ENCODE measurements at places on chromosomes 1 and 21.

DNA sequence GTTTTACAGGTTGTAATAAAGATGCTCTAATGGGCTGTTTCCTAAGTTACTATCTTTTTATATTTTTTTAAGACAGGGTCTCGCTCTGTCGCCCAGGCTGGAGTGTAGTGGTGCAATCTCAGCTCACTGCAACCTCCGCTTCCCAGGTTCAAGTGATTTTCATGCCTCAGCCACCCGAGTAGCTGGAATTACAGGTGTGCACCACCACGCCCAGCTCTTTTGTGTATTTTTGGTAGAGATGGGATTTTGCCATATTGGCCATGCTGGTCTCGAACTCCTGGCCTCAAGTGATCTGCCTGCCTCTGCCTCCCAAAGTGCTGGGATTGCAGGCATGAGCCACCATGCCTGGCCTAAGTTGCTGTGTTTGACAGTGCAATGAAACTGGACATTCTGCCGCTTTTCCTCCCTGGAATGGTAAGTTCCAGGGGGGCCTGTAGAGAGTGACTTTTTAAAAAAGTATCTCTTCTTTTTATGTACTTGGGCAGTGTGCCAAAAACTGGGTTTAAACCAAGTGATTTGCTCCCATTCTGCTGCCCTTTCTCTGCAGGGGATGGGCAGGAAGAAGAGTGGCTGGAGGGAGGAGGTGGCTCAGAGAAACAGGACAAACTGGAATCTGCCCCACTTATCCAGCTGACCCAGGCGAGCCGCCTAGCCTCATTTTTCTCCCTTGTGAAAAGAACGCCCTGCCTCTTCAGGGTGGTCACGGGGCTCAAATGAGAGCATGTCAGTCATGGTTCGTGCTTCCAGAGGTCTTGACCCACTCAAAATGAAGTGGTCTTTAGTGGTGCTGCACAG is 2.3 kb downstream of the SLC37A1 start:
- no peak for DNase-seq

GRCh38 chr1:91011726-91012125 is 10.1 kb downstream of the ZNF644 start:
- no peak for DNase-seq

DNA sequence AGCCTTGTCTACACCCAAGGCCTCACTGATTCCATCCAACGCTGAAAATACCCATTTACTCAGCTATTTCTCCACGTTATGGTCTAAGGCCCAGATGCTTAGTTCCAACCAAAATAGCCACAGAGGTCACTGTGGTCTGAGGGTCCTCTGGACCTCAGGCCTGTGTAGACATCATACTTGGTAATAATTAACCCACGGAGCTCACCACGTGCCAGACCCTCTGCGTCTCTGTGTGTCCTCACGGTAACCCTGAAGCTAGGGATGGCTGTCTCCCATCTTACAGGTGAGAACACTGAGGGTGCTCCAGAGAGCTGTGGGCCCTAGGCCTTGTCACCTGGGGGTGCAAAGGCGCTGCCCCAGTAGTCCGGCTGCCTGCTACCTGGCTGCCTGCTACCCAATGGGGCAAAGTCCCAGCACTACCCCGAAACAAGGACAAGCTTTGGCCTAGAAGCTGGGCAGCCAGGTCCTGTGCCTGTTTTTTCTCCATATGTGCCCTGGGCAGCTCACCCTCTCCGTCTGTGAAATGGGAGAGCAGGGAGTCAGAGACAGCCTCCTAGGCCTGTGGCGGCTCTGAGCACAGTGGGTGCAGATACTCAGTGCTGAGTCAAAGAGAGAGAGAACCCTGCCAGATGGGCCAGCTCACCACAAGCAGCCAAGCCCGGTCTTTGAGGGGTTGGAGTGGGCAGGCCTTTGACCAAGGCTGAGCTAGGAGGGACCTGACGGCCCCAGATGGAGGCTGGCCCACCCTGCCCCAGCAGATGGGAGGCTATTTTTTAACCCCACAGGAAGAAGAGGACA is 17.0 kb upstream of the RUNX3 start:
- DNase-seq: no peak

- DNase-seq: no peak
Measured at GRCh38 chr1:213623064-213623581, 364.6 kb upstream of the PROX1 start.

DNA sequence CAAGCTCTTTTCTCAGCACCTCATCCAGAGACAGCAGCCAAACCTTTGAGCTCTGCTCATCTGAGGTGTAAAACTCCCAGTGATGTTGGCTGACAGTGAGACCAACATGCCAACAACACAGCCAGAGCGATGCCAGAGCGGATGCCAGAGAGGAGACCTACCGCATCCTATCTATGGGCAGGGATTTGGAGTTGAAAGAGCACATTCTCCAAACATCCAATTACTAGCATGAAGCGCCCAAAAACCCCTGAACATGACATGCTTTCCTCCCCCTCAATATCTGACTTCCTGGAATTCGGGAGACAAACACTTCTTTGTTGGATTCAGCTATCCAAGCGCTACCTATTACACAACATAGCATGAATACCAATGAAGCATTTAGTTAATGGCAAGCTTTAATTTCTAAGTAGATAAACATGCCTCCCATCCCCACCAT is 23.1 kb upstream of the PAXBP1 start:
- no peak for DNase-seq

DNA sequence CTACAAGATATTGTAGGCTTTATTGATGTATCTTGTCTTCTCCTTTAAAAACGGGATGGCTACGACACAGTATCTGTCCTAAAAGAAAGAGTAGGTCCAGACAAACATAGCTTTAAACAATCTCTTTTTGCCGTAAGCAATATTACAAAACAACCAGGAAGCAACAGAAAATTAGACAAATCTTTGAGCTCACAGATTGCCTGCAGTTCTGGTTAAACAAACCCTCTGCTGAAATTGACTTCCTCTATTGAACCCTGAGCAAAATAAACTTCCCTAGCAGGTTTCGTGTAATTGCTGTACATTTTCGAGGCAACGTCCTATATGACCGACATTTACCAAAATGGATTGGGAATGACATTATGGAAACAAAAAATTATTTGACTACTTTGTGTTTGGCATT is 50.6 kb downstream of the CHML start:
- DNase-seq: no peak

DNA sequence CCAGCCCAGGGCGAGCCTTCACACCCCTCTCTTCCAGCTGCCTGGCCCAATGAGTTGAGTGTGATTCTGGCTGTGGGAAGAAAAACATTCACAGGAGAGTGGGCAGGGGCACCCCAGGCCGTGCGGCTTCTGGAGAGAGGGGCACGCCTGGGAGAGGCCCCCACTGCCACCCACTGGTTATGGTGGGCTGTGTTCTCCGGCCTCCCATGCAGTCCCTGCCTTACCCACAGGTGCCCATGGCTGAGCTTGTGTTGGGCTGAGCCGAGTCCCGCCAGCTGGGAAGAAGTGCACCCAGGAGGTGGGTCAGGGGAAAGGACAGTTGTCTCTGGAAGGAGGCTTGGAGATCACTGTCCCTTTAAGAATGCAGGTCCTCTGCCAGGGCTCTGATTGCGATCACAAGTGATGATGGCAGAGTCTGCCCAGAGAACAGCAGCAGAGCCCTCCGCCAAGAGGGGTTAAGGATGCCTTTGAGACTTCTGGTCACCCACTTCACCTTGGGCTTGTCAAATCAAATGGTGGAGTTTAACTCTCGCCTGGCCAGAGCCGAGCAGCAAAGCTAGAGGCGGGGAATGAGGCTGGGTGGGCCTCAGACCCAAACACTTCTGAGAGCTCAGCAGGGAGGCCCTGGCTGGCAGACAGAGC is 124.7 kb upstream of the ARHGEF16 start:
- DNase-seq: no peak

- no peak for DNase-seq
Measured at GRCh38 chr21:16241479-16241963, 511.7 kb downstream of the USP25 start.

- DNase-seq: no peak
Measured at GRCh38 chr21:27329255-27329851, 362.5 kb upstream of the ADAMTS5 start.

DNA sequence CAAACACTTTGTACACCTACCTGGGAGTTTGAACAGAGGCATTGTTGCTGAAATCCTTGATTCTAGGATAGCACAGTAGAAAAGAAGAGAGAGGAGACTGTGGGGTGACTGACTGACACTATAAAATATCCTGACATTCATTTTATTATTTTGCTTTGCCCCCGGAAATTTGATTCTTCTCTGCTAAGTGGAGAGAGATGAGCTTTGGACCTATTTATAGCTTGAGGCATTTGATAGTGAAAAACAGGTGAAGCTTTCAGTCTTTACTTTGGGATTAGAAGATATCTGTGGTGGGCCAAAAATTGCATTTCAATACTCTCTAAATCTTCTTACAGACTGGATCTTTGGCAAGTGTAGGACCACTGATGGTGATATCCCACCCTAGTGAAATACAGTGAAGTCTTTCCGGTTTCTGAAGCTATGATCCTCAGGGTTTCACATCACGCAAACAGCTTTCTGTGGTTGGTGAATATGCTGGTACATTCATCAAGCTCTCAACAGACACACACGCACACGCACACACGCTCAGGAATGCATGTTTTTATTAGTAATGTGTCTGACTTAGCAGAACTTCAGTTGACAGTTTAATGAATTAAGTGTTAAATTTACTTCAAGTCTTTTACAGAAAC is at the start of gene AMPD1:
TSS of gene AMPD1 (minus strand) at position 117 of the 629 bp plus-strand sequence. CDS start at position 42, 75 bp downstream.
- DNase-seq: no peak

DNA sequence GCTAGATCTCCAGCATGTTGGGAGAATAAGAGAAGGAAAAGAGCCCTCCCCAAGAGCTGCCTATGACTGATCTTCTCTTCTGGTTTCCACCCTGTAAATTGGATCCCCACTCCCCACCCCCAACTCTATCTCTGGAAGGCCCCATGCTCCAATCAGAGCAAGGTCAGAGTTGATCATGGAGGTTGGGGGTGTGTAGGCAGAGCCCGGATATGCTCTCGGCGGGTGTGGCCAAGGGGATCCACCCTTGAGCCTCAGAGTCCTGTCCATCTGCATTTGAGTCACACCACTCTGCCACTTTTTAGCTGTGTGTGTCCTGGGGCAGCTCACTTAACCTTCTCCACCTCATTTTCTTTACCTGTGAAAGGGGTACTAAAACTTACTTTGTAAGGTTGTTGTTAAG is 79.5 kb downstream of the NAV1 start:
- no peak for DNase-seq

GRCh38 chr1:86448670-86449069 is 20.1 kb upstream of the CLCA1 start:
- DNase-seq: no peak

DNA sequence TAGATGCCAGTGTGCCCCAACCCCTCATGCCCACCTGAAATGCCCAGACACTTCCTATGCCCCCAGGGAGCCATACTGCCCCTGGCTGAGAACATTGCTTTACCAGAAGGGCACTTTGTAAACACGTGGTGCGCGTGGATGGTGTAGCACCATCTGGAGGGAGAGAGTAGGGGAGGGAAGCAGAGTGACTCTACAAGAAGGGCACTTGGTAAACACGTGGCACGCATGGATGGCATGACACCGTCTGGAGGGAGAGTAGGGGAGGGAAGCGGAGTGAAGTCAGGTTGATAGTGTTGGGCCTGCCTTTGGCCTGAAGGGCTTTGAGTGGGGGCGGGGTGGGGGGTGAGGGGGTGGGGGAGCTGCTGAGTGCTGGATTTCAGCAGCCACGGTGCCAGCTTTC is 324.0 kb upstream of the VAMP3 start:
- no peak for DNase-seq

DNA sequence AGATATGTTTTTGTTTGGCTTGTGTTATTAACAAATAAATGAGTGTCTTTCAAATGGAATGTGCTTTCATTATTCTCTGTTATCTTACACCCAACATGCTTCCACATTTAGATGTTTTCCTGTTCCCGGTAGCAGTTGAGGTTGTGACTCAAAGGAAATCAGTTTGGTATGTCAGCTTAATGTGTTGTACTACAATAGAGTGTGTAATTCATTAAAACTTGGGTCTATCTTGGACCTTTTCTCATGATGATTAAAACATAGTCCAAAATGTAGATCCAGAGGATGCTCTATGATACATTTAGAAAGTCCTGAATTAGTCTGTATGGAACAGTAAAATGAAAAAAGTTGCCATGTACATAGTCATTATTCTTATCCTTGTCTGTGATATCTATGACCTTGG is 26.7 kb downstream of the RTCA start:
- DNase-seq: no peak

DNA sequence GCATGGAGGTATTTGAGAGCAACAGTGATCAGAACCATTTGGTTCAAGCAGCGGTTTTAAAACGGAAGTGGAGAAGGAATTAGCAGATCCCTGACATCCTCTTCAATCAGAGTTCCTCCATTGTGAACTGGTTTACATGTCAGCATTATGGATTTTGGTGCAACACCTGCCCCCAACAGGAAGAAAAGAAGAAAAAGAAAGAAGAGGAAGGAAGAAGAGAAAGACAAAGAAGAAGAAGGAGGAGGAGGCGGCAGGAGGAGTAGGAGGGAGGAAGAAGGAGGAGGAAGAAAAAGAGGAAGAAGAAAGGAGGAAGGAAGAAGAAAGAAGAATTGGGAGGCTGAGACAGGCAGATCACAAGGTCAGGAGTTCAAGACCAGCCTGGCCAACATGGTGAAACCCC is 17.4 kb downstream of the NDUFS5 start:
- DNase-seq: no peak

DNA sequence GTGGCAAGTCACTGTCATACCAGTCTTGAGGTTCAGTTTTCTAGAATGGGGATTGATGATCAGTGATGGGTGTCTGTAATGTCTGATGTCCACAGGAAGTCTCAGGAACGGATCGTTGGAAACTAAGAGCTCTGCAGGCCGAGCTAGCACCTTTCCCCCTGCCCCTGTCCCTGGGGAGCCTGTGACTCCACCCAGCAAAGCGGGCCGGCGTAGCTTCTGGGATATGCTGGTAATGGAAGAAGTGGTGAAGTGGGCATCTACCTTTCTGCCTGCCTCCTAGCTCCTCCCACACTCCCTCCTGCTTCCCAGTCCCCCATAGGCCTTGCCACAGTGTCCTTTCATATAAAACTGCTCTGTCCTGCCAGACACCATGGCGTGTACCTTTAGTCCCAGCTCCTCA is 13.4 kb downstream of the HYI start:
- no peak for DNase-seq

GRCh38 chr1:205262731-205263171 is 35.0 kb downstream of the TMCC2 start:
- no peak for DNase-seq

- no peak for DNase-seq
Measured at GRCh38 chr1:30840904-30841598, 67.5 kb downstream of the SDC3 start.
